ENCODE measurements at places on chromosomes 7 and 10. TPM values are rescaled to one million over a fixed set of nuclear protein-coding genes. Genes with fewer than 3 reads are reported as not detected.

The DYNC1I1 gene
- total RNA-seq, result 7.7 TPM

DNA sequence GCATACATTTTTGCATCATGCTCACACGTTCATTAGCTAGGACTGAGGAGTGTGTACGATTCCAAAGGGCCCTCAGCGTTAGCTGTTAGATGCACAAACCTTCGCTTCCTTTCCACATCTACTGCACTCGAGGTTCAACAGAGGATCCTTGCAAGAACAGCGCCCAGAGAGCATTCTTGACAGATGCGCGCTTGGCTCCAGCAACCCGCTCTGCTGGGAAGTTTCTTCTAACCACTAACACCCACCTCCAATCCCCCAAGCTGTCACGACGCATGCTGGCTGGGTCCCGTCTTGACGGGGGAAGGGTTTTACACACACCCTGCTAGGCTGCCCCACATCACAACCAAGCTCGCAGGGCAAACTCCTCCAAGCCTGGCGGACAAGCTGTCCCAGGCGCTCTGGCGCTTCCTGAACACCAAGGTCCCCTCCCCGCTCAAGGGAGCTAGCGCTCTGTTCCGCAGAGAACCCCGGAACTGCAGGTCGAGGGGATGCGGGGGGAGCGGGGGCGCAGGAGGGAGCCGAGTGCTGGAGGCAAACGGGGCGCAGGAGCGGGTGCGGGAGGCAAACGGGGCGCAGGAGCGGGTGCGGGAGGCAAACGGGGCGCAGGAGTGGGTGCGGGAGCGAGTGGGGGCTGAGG, 653 bp upstream of the ADRB1 start:
- DNase-seq, result no peak

GRCh38 chr7:2474813-2475677, 1.2 kb downstream of the GRIFIN start:
- DNase-seq, result no peak

DNA sequence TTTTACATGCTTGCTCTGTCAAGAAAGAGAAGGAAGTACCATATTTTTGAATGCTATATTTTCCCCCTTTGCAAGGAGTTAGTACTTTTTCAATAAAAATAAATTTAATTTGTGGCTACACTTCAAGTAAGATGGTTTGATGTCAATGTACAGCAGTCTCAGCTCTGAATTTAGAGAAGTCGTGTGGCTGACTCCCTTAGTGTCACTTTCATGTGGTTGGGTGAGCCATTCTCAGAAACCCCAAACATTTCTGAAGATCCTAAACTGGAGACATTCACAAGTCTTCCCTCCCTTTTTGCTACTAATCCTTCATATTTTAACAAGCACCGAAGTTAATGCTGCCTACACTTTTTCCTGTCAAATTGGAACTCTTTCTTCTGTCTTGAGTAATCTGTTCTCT, 244.4 kb downstream of the DYNC1I1 start:
- DNase-seq, result no peak

All from breast epithelium (tissue), 4 donors.